ENCODE measurements at places on chromosomes 11 and 22. TPM values are rescaled to one million over a fixed set of nuclear protein-coding genes. Genes with fewer than 3 reads are reported as not detected.
A peak's percentile ranks its signal among the peaks of the same experiment; 100 is the strongest.

DNA sequence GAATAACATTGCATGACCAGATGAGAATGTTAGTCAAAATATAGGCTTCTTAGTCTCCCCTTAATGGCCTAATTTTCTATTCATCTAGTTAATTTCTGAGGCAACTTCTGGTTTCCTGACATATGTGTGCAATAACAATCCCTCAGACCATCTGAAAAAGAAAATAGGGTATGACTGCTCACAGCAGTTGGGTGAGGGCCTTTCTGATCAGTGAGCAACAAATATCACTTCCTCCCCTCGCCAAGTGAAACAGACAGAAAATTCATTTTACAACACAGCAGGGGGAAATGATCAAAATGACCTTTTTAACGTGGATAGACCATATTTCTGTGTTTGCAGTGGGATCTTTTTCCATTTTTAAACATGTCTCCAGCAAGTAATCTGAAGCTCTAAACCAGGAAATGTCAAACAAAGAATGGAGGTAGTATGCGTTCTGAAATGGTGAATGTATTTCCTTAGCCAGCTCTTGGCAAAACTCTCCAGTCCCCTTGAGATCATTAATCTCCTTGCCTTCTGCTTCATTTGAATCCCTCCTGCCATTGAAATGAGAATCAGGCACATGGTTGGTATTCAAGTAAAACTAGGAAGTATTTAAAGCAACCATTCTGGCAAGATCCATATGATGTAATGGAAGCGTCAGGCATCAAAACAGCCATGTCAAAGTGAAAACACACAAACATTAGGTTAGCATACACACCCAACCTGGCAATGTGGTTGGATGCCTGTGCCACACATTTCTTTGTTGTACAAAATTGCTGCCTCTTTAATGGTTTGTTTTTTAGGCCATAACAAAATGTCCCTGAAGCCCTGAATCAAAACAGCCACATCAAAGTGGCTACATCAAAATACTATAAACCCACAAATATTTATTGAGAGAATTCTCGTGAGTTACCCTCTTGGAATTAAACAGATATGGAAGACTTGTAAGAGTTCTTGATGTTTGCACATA lies 100.1 kb downstream of the SLC1A2 start:
- DNase-seq: no peak

- DNase-seq: no peak
These were observed 1.4 kb upstream of the SRSF8 start for GRCh38 chr11:95065336-95065735.

DNA sequence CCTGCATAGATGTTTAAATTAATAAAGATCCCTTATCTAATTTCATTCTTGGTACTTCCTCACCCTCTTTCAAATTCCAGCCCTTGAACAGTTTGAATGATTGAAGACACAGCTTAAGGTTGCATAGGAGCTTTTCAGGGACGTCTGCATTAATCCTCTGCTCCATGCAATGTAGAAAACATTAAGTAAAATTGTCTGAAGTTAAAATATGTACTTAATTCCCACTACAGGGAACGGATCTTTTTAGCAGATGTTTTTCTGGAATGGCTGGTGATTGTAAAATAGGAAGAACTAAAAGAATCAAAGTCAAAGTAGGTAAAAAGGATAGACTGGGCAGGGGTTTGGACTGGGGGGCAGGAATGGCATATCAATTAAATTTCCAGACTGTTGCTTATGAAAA lies 58.9 kb downstream of the ABTB2 start:
- no peak for DNase-seq

DNA sequence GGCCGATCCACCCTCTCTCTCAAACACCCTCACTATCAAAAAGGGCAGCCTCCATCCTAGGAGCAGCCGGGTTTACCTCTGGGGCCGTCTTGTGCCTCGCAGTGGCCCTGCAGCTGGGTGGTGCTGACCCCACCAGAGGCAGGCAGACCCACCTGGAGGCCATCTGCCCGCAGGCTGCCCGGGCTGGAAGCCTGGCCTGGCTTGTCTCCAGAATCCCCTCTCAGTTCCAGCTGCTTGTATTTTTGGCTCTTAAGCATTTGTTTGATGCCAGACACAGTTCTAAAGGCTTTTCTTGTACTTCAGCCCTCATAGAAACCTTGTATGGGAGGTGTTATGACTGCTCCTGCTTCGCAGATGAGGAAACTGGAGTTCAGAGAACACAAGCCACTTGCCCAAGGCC lies 4.2 kb upstream of the NFAM1 start:
- DNase-seq: no peak

- DNase-seq: no peak
These were observed 3.6 kb upstream of the GAS2L1 start for GRCh38 chr22:29302681-29303465.

DNA sequence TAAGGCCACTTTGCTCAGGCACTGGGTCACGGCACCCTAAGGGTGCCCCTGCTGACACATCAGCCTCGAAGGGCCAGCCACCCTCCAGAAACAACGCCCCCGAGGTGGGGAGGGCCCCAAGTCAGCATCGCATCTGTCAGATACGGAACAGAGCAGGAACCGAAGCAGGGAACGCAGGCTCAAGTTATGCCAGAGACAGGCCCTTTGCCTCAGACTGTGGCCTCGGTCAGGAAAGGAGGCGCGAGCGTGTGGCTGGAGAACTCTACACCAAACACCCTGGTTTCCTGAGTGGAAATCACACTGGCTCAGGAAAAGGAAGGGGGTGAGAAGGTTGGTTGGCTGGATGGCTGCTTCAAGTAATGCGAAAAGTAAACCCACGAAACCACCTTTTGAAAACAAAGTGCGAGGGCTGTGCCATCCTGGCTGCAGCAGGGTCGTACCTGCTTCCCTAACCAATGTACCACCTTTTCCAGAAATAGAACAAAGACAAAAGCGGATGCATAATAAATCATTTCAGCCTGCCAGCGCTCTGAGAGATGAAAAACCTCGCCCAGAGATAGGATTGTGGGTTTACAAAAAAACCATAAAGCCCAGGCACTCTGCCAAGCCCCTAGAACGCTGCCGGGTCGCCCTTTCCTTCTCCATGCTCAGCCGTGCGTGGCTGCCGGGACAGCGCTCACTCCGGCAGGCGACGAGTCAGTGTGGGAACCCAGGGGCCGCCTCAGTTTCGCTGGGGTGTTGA lies 38.6 kb downstream of the TRMU start:
- no peak for DNase-seq

DNA sequence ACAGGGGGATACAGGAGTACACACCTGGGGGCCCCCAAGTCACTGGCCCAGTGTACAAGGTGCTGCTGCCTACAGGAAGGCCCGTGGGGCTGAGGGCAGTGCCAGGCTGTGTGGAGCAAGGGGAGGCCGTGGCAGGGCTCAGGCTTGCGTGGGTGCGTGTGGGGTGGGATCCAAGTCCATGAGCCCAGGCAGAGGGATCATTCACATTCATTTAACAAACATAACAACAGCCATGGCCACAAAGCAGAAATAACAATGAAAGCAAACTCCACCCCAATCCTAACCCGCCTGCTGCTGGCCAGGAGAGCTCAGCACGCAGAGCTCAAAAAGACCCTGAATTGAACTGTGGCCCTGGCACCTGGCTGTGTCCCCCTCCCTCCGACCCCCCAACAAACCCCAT lies 17.0 kb upstream of the SCGB1A1 start:
- no peak for DNase-seq

DNA sequence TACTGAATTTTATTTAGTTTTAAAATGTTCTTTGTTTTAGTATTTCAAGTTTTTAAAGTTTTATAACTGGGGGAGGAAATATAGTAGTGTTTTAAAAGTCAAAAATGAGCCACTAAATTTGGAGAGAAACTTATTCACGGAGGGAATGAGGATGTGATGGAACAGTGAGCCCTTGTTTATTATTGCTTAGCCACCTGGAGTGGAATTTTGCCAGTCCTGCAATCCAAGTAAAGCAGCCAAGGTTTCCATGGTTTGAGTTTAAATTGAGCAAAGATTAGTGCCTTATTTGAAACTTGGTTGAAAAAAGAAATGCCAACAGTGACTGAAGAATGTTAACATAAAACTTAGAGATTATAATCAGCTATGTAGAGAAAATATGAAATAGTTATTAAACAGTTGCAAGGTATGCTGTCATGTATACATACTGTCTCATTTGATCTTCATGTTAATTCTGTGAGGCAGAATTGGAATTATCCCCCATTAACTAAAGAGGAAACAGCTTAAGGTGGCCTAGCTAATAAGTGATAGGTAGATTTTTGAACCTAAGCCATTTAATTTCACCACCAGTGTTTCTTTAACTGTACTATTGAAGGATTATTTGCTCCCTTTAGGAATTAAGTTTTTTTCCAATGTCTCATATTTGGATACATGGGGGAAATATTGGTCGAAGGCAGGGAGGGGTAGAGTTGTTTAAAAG lies 36.4 kb downstream of the SWAP70 start:
- DNase-seq: no peak

- no peak for DNase-seq
These were observed 7.3 kb downstream of the DGCR6L start for GRCh38 chr22:20312396-20313191.

GRCh38 chr11:123406441-123407129 lies 23.5 kb upstream of the GRAMD1B start:
- no peak for DNase-seq

DNA sequence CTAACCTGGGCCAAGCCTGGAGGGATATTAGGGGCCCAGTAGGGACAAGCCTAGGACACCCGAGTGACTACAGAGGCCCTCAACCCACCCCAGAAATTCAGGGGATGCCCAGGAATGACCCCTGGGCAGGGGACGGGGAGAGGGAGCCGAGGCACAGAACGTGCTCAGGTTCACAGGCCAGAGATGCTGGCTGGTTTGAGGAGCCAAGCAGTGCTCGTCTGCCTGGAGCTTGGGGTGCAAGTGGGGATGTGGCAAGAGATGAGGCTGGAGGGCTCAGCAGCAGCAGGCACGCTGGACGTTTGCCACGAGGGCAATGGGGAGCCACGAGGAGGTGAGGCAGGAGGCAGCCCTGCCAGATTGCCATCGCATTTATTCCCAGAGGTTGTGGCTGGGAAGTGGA lies 34.0 kb upstream of the EMID1 start:
- no peak for DNase-seq

DNA sequence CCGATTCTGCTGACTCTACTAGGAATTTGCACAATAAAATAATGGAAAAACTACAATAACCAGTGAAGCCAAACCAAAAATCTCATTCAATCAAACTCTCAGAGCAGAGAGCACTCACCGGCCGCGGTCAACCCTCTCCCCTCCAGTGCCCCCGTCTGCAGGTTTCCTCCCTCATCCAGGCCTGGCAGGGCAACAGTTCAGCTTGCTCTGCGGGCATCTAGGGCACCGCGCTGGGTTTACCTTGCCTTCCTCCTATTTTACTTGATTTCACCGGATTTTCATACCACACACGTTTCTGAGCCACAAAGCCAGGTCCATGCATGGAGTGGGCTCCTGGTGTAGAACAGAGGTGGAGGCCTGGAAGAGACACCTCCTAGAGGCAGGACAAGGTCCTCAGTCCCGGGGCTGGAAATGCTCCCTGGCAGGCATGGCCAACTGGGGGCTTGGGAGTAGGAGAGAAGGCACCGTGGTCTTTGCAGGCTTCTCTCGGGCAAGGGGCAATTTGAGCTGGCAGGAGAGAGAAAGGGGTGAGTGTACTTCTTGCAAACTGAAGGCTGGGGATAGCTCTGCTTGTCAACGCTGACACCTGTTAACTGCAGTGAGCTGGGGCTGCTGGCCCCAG lies 938.4 kb downstream of the BRD1 start:
- no peak for DNase-seq

DNA sequence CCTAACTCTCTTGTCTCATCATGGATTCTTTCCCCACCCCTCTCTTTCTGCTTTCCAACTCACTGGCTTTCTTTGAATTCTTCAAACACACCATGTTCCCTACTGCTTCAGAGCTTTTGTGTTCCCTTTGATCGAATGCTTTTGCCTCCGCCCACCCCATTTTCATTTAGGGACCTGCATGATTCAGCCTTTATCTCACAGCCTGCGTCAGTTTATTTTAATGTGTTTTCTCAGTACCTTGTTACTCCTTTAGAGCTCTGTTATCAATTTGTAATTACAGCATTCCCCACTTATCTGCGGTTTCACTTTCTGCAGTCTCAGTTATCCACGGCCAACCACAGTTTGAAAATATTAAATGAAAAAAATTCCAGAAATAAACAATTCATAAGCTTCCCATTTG lies 451.3 kb downstream of the METTL15 start:
- DNase-seq: no peak

DNA sequence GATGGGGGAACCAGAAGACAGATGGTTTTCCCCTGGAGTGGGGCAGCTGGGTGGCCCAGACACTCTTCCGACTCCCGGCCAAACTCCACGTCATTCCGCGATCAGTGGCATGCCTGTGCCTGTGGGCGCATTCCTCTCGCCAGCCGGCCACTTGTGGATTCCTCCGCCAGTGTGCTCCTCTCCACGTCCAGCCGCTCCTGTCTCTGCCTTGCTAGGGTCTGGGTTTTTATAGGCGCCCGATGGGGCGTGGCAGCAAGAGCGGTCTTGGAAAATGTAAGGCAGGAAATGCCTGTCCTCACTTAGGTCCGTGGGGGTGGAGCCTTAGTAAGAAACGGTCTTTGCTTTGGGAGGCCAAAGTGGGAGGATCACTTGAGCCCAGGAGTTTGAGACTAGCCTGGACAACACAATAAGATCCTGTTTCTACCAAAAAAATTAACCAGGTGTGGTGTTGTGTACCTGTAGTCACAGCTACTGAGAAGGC lies 81.6 kb upstream of the SEPTIN5 start:
- peak; percentile 10 for DNase-seq

DNA sequence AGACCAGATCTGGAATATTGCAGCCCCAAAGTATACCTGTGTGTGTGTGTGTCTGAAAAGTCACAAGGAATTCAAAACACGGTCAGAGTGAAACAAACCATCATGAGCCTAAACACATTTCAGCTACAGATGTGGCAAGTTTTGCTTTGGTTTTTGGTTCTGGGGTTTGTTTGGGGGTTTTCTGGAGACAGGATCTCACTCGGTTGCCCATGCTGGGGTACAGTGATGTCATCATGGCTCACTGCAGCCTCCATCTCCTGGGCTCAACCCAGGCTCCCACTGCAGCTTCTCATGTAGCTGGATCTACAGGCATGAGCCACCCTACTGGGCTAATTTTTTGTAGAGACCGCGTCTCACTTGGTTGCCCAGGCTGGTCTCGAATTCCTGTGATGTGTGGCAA lies 41.4 kb upstream of the PHF21A start:
- no peak for DNase-seq

- no peak for DNase-seq
These were observed 20.3 kb downstream of the LAYN start for GRCh38 chr11:111560800-111561199.

- DNase-seq: no peak
These were observed 87.8 kb upstream of the CRYBB3 start for GRCh38 chr22:25111579-25112517.

PIWIL4 gene
- total RNA-seq: 1.1 TPM

KRTAP5-10 gene
- total RNA-seq: not detected

OR51E2 gene
- not detected for total RNA-seq

OR52E8 gene
- total RNA-seq: not detected

UBQLN3 gene
- not detected for total RNA-seq

MUC5AC gene
- not detected for total RNA-seq

All from activated naive CD8-positive, alpha-beta T cell treated with anti-CD3 and anti-CD28 coated beads, Interleukin-2, amount 10 ng/mL, durations not matched to agents 7 days and 5 days (primary cell).